ENCODE measurements at places on chromosomes 16 and 17.

- no peak for DNase-seq
Observed at GRCh38 chr17:75695830-75696271, 25.4 kb upstream of the ITGB4 start.

DNA sequence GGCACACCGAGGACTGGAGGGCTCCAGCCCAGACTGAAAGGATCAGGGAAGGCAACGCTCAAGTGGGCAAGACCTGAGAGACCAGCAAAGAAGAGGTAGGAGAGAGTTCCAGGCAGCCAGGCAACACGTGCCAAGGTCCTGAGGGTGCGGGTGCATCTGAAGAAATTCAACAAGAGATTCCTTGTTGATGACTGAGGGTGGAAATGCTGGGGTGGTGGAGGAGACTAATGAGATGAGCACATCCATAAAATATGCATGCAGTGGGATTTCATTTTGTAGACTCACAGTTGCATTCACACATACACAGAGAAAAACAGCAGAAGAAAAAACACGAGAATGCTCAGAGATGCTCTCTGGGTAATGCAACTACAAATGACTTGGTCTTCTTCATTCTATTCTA lies 154.8 kb upstream of the FOXF1 start:
- DNase-seq: no peak

DNA sequence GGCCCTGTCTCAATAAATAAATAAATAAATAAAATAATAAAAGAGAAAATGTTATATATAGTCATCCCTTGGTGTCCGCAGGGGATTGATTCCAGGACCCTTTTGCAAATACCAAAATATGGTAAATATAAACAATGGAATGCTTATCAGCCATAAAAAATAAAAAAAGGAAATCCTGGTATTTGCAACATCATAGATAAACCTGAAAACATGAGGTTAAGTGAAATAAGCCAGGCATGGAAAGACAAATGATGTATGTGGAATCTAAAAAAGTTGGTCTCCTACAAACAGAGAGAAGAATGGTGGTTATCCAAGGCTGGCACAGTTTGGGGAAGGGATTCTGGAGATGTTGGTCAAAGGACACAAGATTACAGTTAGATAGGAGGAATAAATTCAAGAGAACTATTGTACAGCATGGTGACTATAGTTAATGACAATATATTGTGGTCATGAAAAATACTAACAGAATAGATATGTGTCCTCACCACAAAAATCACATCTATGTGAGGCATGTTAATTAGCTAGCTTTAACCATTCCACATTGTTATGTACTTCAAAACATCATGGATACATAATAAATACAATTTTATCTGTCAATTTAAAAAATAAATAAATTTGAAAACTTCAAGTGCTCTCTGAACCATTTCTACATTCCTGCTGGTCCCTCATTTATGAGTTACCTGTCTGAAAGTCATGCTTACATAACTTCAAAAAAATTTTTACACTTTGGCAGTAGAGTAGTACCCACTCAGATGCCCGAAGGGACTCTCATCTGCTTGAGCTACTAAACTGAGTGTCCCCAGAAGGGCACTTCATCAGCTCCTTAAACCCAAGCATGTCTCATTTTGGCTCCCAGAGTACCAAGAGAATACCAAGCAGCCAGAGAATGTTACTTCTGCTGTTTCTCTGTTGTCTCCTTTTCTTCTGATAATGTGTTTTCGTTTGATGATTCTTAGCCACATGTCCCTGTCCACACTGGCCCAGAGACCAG lies 26.6 kb downstream of the N4BP1 start:
- DNase-seq: no peak

- DNase-seq: no peak
Observed at GRCh38 chr16:1144476-1145382, 8.2 kb upstream of the CACNA1H start.

GRCh38 chr16:63403792-63404191 lies 1367.6 kb upstream of the CDH8 start:
- DNase-seq: no peak

GRCh38 chr17:82865274-82865673 lies 25.5 kb upstream of the ZNF750 start:
- no peak for DNase-seq

GRCh38 chr16:23071196-23072083 lies 77.8 kb downstream of the USP31 start:
- DNase-seq: no peak

DNA sequence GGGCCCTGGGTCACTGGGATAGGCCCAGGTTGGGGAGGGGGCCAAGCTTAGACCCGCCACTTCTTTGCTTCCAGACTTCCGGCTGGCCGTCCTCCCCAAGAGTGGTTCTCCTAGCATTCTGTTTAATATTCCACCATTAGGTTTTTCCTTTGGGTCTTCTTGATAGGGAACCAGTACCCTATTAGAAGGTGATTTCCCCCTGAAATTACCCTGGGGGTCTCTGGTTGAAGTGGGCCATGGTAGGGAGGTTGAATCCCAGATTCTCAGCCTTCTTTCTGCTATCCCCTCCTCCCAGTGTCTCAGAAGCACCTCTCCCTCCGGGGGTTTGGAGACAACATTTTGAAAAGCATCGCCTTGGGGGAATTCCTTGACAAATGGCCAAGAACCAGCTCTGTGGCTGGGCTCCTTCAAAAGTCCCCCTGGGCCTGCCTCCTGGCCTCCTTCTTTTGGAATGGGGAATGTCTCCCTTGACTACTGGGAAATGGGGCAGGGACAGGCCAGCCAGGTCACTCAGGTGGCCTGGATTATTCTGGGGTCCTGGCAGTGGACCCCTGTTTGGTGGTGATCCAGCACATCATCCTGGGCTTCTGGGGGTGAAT lies 5.7 kb downstream of the LASP1 start:
- no peak for DNase-seq

GRCh38 chr17:34703533-34703932 lies 124.2 kb downstream of the TMEM132E start:
- DNase-seq: no peak

DNA sequence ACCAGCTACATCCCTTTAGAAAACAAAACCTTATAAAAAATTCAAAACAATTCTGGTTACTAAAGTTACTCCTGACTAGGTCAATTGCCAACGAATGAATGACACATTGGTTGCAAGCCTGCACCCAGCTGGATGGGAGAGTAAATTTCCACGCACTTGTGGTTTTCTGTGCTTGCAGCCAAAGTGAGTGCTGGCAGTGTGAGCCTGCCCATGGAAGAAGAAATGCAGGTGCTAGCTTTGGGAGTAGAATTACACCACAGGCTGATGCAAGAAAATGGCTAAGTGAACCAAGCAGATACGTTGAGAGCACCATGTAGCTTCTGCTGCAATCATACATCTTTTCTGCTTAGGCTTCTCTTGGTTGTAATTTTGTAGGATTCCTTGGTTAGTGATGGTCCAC lies 74.6 kb downstream of the SYCE1L start:
- no peak for DNase-seq

DNA sequence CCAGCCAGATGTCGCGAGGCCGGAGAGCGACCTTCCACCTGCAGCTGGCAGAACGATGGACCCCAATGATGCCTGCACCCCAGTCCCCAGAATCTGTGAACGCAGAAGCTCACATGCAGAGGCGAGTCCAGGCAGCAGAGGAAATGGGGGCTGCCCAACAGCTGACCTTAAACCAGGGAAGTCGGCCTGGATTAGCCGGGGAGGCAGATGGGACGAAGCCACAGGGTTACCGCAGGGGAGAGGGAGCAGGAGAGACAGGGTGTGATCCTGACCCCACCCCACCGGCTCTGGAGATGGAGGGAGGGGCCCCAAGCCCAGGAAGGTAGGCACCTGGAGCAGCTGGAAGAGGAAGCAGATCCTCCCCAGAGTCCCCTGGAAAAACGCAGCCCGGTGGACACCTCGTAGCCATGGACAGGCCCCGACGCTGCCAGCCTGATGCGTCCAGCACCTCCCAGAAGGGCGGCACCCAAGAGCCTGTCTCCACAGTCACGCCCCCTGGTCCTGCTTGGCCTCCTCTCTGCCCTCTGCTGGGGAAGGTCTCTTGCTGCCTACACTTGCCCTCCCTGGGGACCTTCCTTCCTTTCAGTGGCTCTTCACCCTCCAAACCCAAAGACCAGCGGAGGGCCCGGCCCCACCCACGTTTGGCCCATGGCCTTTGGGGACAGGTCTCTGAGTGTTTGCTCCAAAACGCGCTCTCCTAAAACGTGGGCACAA lies 37.3 kb downstream of the PIEZO1 start:
- DNase-seq: no peak

- DNase-seq: no peak
Observed at GRCh38 chr17:28849281-28849680, 5.5 kb upstream of the ERAL1 start.

- DNase-seq: no peak
Observed at GRCh38 chr17:41178341-41178740, 320 bp upstream of the KRTAP4-2 start.

DNA sequence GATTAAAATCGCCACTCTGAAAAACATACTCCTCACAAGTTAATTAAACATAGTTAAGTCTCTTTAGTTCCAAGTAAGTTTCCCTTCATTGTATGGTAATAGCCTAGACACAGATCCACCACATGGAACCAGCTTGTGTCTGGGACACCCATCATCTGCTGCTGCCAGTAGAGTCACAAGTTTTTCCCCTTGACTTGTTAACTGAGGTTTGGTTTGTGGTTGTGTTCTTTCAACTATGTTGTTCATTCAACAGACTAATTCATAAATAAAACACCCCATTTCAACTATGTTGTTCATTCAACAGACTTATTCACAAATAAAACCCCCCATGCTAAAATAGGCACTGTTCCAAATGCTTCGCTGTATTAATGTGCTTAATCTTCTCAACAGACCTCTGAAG lies 24.4 kb downstream of the YWHAE start:
- no peak for DNase-seq

DNA sequence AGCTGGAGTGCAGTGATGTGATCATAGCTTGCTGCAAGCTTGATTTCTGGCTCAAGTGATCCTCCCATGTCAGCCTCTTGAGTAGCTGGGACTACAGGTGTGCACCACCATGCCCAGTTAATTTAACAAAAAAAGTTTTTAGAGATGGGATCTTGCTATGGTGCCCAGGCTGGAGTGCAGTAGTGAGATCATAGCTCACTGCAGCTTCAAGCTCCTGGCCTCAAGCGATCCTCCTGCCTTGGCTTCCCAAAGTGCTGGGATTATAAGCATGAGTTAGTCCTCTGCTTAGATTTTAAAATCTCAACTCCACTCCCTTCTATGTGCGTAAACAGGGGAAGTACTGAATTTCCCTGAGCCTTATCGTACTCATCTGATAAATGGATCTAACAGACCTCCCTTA lies 6.3 kb downstream of the RABEP2 start:
- no peak for DNase-seq

- DNase-seq: no peak
Observed at GRCh38 chr16:8847145-8847544, 21.7 kb downstream of the CARHSP1 start.

DNA sequence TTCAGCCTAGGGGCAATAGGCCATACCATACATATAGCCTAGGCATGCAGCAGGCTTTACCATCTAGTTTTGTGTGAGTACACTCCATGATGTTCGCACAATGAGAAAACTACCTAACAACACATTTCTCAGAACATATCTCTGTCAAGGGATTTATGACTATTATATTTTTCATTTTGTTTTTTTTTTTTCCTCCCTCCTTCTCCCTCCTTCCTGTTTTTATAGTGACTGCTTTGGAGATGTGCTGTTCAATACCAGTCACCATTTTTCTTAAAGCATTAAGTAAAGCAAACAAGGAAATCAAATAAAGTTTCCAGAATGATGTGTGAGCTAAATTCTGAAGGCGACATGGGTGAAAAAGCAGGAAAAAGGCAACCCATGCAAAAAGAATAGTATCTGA lies 194.6 kb downstream of the STX8 start:
- DNase-seq: no peak

DNA sequence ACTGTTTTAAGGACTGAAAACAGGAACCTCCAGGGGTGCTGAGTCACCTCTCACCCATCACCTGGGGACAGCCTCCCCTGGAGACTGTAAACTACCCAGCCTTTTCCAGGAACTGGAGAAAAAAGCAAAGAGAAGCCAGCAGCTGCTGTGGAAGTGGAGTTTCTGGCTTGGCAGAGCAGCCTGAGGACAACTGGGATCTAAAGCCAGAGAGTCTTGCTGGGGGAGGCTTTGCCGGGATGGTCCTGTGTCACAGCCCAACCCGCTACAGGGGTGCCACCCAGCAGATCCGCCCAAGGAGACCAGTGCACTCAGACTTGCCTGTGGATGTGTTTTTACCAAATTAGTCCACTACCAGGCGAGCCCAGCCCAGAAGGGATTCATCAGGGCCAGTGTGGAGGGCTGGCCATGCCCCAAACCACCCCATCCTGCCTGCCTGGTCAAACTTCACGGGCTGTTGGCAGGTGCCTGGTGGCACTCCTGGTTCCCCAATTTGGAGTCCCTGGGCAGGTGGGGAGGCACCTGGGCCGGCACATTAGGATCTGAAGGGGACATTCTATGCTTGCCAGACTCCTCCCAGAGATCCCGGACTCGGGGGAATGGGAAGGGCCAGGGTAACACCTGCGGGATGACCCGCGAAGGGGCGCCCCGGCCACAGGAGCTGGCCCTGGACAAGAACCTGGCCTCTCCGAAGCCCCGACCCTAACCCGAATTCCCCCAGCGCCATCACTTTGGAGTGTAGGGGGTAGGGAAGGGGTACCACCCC lies 771 bp downstream of the MSRB1 start:
- DNase-seq: peak; percentile 86

- no peak for DNase-seq
Observed at GRCh38 chr17:64507413-64507782, 621 bp downstream of the CEP95 start.

DNA sequence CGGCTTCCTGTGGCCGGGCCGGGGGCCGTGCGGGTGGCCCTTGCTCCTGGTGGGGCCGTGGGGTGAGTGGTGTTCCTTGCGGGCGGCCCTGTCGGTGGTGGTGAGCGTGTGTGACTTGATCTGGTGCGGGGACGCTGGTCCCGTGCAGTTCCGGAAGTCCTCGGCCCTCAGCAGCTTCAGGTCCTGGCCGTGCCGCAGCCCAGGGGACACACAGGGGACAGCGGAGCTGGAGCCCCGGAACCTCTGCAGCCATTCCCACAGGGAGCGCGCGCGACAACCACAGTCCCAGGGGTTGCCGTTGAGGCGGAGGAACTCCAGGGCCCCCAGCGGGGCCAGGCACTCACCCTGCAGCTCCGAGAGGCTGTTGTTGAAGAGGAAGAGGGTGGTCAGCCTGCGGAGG lies 88.4 kb downstream of the RTN4RL1 start:
- no peak for DNase-seq

DNA sequence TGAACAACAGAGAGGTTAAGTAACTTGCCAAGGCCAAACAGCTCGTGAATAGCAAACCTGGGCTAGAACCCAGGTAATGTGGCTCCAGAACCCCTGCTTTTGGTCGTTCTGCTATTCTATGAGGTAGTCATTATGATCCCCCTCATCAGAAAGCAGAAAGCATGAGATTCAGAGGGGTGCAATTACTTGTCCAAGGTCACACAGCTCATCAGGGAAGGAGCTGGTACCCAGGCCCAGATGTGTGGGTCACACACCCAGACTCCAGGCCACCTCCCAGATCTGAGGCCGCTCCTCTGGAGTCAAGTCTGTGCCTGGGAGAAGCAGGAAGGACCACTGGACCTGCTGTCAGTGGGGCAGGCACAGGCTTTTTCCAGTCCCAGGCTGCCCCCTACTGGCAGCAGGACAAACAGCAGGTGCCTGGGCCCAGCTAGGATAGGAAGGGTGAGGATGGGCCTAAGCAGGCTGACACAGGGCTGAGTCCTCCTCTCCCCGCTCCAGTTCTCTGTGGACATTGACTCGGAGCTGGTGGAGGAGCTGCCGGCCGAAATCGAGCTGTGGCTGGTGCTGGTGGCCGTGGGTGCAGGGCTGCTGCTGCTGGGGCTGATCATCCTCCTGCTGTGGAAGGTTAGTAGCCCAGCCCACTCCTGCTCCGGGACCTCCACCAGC lies 7.8 kb upstream of the PDK2 start:
- DNase-seq: peak; percentile 81

- DNase-seq: no peak
Observed at GRCh38 chr17:32393904-32394303, 43.9 kb downstream of the ZNF207 start.
